A549 treated with RU486 at 1 μM for 4 hours (cell line): ENCODE measurements at places on chromosomes 1 and 21. TPM values are rescaled to one million over a fixed set of nuclear protein-coding genes. Genes with fewer than 3 reads are reported as not detected.

The IRF6 gene
- total RNA-seq, result 0.08 to 0.18 TPM (median 0.10 TPM) in 5 replicates

The XKR8 gene
- 4.0 to 7.0 TPM (median 6.2 TPM) in 5 replicates for total RNA-seq

The FAM163A gene
- total RNA-seq, result not detected in 5 replicates

The CACNA1S gene
- total RNA-seq, result not detected in 5 replicates

The FCRL1 gene
- not detected in 5 replicates for total RNA-seq

The COL6A1 gene
- 16.5 to 23.6 TPM (median 18.8 TPM) in 5 replicates for total RNA-seq

The KCNJ10 gene
- total RNA-seq, result not detected in 5 replicates

The TMCO4 gene
- 5.0 to 8.0 TPM (median 6.5 TPM) in 5 replicates for total RNA-seq

The PDE9A gene
- total RNA-seq, result 1.1 to 1.7 TPM (median 1.2 TPM) in 5 replicates

The MYOM3 gene
- 5.8 to 7.2 TPM (median 6.4 TPM) in 5 replicates for total RNA-seq

The GSTM1 gene
- not detected in 5 replicates for total RNA-seq

The SELP gene
- total RNA-seq, result not detected in 5 replicates

The CFHR2 gene
- total RNA-seq, result not detected in 5 replicates
